ENCODE measurements at places on chromosomes 5 and 9.

- no peak for DNase-seq
These were observed 573.1 kb downstream of the TLE4 start for GRCh38 chr9:80144856-80145255.

- DNase-seq, result no peak
These were observed 17.2 kb downstream of the TENT4A start for GRCh38 chr5:6730407-6730806.

GRCh38 chr5:137560420-137560819 lies 61.3 kb upstream of the SPOCK1 start:
- DNase-seq, result no peak

DNA sequence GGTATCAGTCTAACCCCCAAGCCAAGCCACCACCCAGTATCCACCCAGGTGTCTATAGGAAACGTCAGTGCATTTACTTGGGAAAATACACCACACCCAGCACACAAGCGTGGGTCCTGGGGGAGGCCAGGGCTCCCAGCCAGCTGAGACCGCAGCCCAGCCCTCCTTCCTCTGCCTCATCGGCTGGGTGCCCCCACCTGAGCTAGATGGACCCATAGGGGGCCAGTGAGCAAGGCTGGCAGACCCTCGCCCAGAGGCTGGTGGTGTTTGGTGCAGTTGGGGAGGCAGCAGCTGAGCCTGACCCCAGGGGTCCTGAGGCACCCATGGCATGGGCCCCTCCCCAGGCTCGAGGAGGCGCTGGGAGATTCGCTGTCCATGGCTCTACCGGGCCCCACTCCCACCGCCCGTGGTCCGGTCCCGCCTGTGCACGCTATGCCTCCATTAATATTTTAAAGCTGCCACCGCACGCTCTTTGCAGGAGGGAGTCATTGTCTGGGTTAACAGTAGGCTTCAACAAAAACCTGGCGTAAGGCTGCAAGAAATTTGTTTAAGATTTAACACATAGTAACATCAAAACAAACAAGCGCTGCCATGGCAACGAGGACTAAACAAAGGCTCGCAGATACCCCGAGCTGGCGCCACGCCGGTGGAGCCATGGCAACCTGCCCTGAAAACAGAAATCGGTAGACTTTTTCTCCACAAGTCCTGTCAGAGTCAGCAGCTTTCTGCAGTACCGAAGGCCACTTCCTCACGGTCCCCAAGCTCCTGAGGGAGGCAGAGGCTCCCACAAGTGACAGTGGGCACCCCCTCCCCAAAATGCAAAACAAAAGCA lies 20.6 kb downstream of the TPPP start:
- peak; percentile 90 for DNase-seq

All from right atrium auricular region (tissue), 2 donors.